Fibroblast of the aortic adventitia (primary cell): ENCODE measurements at places on chromosomes 6 and 20. TPM values are rescaled to one million over a fixed set of nuclear protein-coding genes. Genes with fewer than 3 reads are reported as not detected.

Gene LSM14B
- total RNA-seq, result 27.7 and 31.0 TPM in 2 replicates

Gene SFTA2
- not detected in 2 replicates for total RNA-seq

Gene ZNFX1
- total RNA-seq, result 41.5 and 54.5 TPM in 2 replicates

Gene COL20A1
- total RNA-seq, result not detected in 2 replicates

Gene IL17F
- total RNA-seq, result not detected in 2 replicates

Gene SLC17A3
- 1.1 TPM in 1 of 2 replicates, not detected in the other for total RNA-seq

- DNase-seq, result peak; percentile 48
These were observed 583.7 kb downstream of the EPM2A start for GRCh38 chr6:145151624-145152023.

- no peak for DNase-seq
These were observed 102.7 kb downstream of the KCNQ5 start for GRCh38 chr6:72724545-72724944.

DNA sequence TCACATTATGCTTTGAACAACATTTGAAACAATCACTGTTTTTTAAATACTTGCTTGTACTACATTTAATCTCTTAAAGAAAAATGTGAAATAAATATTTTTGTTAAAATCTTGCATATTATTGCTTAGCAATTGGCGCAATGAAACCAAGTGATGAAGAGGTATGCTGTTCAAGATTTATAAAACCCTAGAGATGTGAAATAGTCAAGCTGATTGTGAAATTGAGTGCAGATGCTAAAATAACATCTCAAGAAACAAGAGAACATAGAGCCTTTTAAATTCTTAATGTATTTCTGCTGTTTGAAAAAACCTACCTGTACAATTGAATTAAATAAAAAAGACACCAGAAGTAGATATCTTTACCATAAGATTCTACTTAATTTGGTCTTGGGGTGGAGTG is 179.2 kb upstream of the MCHR2 start:
- no peak for DNase-seq

GRCh38 chr6:160972111-160972510 is 19.5 kb upstream of the MAP3K4 start:
- DNase-seq, result peak; percentile 85

- DNase-seq, result no peak
These were observed 12.7 kb downstream of the ACTR5 start for GRCh38 chr20:38760978-38761377.

GRCh38 chr6:14063756-14064155 is 53.8 kb upstream of the CD83 start:
- DNase-seq, result no peak

DNA sequence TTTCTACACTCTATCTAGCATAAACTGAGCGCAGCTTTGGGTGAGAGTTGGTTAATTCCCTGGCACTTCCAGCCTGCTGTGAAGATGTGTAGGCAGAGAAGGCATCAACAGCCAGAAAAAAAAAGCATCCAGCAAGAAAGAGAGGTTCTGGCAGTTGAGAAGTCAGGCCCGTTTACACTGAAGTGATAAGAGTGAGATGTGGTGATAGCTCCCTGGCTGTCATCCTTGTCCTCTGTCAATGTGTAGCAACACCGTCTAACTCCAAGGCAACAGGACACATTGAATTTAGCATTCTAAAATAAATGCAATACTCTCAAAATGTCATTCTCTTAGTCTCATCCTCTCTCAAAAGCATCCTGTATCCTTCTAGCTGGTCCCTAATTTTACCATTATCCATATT is 193.6 kb upstream of the BTBD3 start:
- no peak for DNase-seq

DNA sequence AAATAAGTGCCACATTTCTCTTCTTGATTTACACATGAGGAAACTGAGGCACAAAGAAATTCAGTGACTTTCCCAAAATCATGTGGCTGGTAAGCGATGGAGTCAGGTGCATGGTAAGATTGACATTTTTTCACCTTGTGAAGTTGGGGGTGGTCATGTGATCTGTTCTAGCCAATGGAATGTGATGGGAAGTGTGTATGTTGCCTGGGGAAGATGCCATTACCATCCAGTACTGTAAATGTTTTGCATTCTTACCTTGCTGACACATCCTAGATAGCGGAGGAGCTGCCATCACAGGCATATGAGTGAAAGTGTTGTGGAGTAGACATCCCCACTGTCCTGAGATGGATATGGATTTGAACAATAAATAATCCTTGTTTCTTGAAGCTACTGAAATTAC is 499.6 kb upstream of the SULF2 start:
- DNase-seq, result no peak

DNA sequence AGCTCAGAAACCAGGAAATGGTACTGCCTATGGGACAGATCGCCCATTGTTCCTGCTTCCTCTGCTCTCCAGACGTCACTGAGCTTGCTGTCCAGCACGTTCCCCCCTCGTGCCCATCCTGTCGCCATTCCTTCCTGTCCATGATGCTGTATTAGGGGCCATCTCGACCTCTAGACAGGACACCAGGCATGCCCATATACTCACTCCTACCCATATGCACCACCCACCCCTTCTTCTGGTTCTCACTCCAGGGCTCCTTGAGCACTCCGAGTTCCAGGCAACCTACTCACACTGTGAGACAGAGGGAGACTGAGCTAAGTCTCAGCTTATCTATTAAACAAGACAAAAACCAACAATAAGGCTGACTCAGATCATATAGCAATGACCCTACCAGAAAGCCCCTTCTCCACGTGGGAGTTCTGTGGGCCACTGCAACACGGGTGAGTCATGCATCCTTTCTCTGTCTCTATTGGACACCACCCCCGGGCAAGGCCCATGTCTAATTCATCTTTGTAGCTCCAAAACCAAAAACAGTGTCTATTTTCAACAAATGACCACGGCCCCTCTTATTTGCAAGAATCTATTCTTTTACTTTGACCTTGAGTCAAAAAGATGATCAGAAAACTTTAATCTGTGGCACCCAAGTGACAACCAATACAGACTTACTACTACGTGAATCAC is 65.7 kb downstream of the PSMG4 start:
- peak; percentile 94 for DNase-seq

GRCh38 chr6:32074996-32075532 is 34.1 kb downstream of the TNXB start:
- no peak for DNase-seq
